Central memory CD4-positive, alpha-beta T cell (primary cell): ENCODE measurements at places on chromosomes 2 and 18.

- no peak for DNase-seq
These were observed 28.4 kb upstream of the PUM2 start for GRCh38 chr2:20378891-20379519.

DNA sequence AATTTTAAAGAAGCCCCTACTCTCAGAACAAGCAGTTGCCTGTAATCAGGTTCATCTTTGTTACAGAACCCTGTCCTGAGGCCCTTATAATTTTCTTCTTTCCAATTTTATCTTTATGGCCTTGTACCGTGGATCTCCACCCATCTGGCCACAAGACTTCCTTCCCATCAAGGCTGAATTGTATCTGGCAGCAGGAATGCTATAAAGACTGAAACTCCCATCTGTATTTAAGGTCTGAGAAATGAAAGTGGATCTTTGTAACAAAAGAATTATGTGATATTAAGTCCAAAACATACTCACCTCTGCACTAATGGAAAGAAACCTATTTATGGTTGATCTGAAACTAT lies 91.8 kb downstream of the METTL8 start:
- no peak for DNase-seq

- no peak for DNase-seq
These were observed 135.5 kb upstream of the CREB1 start for GRCh38 chr2:207394203-207394781.

DNA sequence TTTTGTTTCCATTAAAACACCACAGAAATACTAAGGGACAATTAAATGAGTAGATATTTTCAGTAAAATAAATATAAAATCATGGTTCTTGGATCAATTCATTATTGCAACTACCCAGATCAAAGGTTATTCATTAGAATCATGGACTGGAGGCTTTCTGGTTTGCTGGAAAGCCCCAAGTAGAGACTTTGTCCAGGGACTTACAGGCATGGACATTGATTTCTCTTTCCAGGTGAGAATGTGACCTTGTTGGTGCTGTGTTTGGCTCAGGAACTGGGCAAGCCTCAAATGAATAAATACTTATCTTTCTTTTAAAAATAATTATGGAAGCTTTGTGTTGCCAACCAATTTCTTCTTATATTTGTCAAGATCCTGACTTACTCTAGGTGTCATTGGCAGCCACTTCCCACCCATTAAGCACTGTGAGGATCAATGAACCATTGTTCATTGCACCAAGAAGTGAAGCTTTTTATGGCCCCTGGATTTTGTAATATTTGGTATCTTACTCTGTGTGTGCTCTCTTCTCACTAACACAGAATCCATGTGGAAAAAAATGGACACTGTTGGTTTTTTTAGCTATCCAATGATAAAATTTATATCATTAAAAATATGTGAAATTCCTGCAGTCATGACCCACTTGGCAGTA lies 205.8 kb upstream of the NRXN1 start:
- DNase-seq = no peak

- DNase-seq = no peak
These were observed 214.8 kb upstream of the FSHR start for GRCh38 chr2:49369101-49369500.

- no peak for DNase-seq
These were observed 28.0 kb upstream of the MARCO start for GRCh38 chr2:118913803-118914645.
